ENCODE measurements at places on chromosomes 3 and 15. TPM values are rescaled to one million over a fixed set of nuclear protein-coding genes. Genes with fewer than 3 reads are reported as not detected.

The CMTM8 gene
- 4.2 TPM for total RNA-seq

The LMCD1 gene
- 228 TPM for total RNA-seq

- peak overlapping the region; percentile 50 for H3K4me3 ChIP-seq
- no peaks in the 10 kb centered on the region for H3K27me3 ChIP-seq
- H3K36me3 ChIP-seq: no peaks in the 10 kb centered on the region
- H3K27ac ChIP-seq: no peak overlapping the region
- DNase-seq: no peak
These were observed 125.8 kb upstream of the GALNT15 start for GRCh38 chr3:16048435-16049318.

GRCh38 chr15:80820092-80820491 is 40.9 kb downstream of the CEMIP start:
- H3K4me1 ChIP-seq: no peaks in the 10 kb centered on the region
- no peaks in the 10 kb centered on the region for H3K27me3 ChIP-seq
- DNase-seq: no peak
- no peaks in the 10 kb centered on the region for H3K36me3 ChIP-seq

DNA sequence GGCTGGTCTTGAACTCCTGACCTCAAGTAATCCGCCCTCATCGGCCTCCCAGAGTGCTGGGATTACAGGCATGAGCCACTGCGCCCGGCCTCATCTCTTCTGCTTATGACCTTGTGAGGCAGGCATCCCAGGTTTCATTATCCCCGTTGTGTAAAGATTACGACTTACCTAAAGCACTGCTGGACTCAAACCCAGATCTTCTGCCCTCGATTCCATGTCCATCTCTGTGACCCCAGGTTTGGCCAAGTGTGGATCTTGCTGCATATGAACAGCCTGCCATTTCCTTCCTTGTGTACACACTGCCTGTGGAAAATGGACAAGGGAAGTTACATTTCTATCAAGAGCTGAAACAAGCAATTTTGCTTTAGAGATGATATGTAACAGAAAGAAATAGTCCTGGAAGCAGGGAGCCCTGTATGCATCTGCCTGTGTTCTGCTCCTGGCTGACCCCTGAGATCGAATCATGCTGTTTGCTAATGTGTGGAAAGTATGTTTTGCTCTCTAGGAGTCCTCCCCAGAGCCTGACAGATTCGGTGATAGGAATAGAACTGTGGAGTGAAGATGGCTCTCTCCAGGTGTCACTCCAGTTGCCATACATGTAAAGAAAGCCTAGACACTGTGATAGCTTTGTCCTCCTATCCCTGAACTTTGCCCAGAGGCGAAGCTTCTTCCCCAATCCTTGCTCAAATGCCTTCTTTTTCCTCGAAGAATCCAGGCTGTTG is 11.8 kb upstream of the LIPC start:
- no peak overlapping the region for H3K4me3 ChIP-seq
- DNase-seq: no peak
- H3K36me3 ChIP-seq: no peaks in the 10 kb centered on the region
- no peak overlapping the region for H3K27ac ChIP-seq

DNA sequence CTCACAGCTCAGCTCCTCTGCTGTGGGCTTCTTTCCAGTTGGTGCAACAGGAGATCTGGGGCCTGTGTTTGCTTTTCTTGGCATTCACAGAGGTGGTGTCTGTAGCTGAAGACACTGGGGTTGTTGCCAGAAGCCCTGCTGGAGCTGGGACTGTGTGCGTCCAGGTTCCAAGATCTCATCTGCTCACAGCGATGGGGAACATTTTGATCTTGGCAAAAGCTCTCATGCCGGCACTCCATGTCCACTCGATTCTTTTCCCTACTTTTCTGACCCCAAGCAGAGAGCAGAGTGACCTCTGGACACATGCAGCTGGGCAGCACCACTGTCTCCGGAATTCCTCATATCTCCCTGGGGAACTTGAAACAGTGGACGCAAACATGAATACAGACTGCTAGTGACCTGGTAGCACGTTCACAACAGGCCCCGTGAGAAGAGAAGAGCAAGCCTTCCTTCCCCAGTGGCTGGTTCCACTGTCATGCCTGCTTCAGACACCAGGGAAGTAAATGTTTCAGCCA is 36.1 kb upstream of the MECOM start:
- peak overlapping the region; percentile 52 for H3K27ac ChIP-seq
- DNase-seq: no peak
- H3K27me3 ChIP-seq: no peaks in the 10 kb centered on the region

All from breast epithelium (tissue), 4 donors.